ENCODE measurements at places on chromosomes 4 and X. TPM values are rescaled to one million over a fixed set of nuclear protein-coding genes. Genes with fewer than 3 reads are reported as not detected.

The SPIN2A gene
- 0.16 TPM for total RNA-seq

The ZCCHC18 gene
- 0.02 TPM for total RNA-seq

The GPR119 gene
- total RNA-seq: not detected

The NDUFA1 gene
- total RNA-seq: 243 TPM

The ARMCX4 gene
- total RNA-seq: 0.50 TPM

The NHS gene
- 2.6 TPM for total RNA-seq

The SSX2 gene
- not detected for total RNA-seq
